ENCODE measurements at places on chromosomes 1 and 21.
A peak's percentile ranks its signal among the peaks of the same experiment; 100 is the strongest.

DNA sequence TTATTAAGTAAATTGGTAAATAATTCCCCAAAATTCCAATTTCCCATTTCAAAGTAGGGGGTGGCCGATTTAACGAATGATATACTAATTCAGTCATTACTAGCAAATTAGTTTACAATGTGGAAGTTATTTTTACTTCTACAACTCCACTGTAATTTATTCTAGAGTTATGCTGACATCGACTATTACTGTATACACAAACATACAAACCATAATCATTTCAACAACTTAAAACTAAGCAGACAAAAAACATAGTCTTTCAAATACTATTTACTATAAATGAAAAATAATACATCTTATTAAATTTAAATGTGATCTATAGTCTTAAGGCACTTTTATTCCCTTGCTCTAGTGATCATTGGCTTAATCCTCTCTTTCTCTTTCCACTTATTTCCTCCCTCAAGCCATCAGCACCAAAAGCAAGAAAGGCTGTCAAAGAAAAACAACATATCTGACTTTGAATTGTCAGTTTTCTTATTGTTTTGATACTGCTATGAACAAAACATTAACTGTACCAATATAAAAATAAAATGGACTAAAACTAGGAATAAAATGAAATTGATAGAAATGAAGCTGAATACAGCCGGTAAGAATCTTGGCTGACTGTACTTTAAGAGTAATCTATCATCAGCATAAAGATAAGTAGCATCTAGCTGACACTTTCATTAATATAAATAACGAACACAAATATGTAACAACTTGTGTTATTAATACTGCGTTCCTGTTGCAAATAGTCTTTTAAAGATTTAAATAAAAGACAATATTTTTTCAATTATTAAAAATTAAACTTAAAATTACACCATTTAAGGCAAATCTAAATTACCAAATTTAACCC, 4.1 kb downstream of the CDC42BPA start:
- DNase-seq = no peak

- DNase-seq = no peak
These were observed 151.8 kb upstream of the ST6GALNAC5 start for GRCh38 chr1:76715474-76715873.

DNA sequence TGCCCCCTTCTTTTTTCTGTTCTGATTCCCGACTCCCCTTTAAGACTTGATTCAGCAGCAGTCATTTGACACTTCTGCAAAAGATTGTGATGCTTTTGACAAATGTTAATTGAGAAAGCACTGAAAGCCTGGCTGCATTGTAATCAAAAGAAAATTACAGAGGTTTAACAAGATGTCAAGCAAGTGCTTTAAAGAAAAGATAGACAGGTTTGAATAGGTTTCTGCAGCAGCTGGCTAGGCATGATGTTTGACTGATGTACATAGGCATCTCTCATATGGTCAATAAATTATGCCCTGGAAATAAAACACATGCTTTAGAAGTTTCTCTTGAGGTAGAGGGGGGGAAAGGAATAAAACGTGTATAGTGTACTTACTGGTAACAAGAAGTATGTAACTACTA, 147.8 kb downstream of the ADGRL2 start:
- DNase-seq = no peak

DNA sequence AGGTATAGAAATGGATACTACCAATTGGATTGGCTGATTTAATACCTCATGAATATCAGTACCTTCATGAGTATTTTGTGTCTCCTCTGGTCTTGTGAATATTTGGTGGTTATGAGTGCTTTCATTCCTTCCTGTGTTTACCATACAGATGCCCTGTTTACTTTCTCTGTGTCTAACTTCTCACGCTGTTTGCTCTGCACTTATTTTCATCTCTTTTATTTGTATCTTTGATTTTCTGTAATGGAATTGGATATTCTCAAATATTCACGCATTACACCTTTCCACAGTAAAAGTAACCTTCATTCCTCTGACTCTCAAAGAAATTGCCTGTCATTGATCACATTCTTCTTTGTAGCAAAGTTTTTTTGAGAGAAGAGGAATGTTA, 16.8 kb downstream of the CNST start:
- DNase-seq = no peak

GRCh38 chr1:64480999-64481772, 11.3 kb downstream of the CACHD1 start:
- no peak for DNase-seq

GRCh38 chr1:32199043-32199716, 1.2 kb upstream of the CCDC28B start:
- DNase-seq = no peak

DNA sequence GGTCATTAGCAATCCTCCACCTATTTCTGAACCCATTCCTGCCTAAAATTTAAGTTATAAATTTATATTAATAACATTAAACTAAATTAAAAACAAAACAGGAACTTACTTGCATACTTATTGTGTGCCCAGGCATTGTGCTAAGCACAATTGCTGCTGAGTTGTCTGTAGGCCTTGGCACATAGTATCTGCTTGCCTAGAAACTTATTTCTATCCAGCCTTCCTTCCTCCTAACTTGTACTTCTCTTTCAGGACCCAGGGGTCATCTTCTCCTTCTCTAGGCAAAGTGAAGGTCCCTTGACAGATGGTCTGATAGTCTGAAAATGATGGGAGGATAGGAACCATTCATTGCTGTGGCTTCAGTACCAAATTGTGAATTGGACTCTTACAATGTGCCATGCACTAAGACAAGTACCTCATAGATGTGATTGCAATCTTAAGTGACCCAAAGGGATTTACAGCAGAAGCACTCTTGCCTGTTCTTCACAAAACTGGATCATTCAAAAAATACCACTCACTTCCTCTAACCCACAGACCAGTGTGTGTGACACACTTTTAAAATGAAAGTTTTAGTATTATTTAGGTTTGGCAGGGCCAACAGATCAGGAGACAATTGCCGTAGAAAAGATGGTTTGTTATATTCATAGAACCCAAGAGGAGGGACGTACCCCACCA, 10.3 kb upstream of the CD101 start:
- no peak for DNase-seq

- no peak for DNase-seq
These were observed 10.8 kb downstream of the SLC37A1 start for GRCh38 chr21:42524341-42525028.

DNA sequence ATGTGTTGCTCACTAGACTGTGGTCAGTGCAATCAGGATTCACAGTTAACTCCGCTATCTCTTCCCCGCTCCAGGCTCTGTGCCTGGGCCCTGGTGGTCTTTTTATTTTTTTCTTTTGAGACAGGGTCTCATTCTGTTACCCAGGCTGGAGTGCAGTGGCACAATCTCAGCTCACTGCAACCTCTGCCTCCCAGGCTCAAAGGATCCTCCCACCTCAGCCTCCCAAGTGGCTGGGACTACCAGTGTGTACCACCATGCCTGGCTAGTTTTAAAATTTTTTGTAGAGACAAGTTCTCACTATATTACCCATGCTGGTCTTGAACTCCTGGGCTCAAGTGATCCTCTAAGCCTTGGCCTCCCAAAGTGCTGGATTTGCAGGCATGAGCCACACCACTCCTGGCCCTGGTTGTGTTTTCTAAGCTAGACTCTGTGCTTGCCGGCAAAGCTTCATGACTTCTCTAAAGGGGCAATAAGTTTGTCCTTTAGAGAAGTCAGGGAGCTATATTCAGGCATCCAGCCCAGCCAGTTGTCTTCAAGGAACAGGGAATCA, 1.4 kb downstream of the RCSD1 start:
- no peak for DNase-seq

- DNase-seq = no peak
These were observed 579.9 kb upstream of the NCAM2 start for GRCh38 chr21:20418353-20418752.

DNA sequence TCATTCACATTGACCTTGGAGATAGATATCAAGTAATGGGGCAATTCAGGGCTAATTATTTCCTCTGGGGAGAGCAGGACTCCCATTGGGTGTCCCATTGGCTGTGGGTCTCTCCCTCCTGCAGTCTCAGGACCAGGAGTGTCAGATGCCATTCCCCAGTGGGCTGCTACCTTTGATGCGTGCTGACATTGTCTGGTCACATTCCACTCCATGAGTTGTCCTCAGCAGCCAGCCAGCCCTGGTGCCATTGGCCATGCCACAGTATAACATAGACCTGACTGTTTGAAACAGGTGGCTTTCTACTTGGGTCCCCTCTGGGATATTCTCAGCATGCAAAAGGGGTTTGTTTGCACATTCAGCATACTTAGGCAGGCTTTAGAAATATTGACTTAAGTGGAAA, 118.5 kb downstream of the MRPS6 start:
- DNase-seq = no peak

GRCh38 chr1:178220094-178220493, 126.2 kb downstream of the RASAL2 start:
- no peak for DNase-seq

GRCh38 chr1:8027748-8028570, 1.9 kb upstream of the ERRFI1 start:
- no peak for DNase-seq

DNA sequence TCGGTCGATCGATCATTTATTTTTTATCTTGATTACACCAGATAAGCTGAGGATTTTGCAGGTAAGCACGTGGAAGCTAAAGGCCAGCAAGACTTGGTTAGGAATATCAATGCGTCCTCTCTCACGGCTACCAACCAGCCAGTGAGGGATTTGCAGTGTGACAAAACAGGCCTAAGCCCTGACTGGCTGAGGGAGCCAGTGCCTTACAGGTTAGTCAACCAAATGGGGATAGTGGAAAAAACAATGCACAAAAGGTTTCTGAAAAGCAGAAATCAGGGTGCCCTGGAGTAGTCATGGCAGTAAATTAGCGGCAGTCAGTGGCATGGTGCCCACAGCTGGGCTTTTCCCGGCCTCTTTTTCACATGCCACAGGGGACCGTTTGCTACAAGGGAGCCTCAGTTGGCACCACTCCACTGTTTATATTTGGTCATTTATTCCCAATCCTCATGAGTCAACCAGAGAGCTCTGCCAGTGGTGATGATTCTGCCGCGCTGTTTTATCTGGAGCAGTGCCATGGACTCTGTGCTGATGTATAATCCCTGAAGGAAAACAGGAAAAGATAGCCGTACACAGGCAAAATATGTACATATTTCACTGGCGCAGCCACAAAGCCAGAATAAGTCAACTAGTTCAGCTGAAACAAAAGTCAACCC, 167.6 kb downstream of the RHOU start:
- no peak for DNase-seq

GRCh38 chr1:20404466-20404865, 81.5 kb downstream of the CAMK2N1 start:
- no peak for DNase-seq

GRCh38 chr1:13407811-13408210, 2.4 kb upstream of the PRAMEF20 start:
- no peak for DNase-seq

DNA sequence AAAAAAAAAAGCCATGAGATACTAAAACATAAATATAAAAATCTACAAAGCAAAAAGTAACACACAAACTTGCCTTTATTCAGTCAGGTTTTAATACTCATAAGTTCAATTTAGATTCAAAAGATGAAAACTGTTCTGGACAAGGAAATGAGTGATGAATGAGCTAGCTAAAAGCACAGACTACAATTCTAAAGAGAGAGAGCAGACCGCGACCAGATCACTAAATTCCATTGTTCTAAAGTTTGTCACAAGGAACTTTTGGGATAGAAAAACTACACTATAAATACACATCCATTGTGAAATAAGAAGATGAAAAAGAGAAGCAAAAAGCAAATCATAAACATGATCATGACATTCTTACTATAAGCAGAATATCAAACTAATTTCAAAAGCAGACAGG, 1.7 kb downstream of the ODF2L start:
- no peak for DNase-seq

- DNase-seq = no peak
These were observed 72.1 kb downstream of the DNM3 start for GRCh38 chr1:171913385-171913784.

DNA sequence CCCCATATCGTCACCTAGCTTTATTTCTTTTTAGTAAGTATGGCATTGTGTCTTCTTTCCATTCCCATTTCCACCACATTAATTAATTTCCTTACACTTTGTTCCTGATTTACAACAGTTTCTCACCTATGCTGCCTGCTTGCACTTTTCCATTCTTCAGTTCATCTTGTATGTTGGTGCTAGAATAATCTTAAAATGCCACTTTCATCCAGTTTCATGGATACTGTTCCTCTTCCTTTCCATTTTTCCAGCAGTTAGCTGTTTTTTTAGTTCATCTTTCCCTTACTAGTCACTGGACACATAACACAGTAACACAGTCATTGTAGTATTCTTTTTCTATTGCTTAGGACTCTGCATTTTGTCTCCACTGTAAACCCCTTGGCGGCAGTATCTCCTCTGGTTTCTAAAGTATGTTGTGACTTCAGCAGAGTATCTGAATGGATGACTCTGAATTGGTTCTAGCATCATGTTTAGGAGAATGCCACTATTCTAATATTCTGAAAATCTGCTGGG, 2.1 kb downstream of the CDC7 start:
- DNase-seq = no peak

- DNase-seq = no peak
These were observed 29.9 kb upstream of the LRRC3 start for GRCh38 chr21:44425307-44425894.

DNA sequence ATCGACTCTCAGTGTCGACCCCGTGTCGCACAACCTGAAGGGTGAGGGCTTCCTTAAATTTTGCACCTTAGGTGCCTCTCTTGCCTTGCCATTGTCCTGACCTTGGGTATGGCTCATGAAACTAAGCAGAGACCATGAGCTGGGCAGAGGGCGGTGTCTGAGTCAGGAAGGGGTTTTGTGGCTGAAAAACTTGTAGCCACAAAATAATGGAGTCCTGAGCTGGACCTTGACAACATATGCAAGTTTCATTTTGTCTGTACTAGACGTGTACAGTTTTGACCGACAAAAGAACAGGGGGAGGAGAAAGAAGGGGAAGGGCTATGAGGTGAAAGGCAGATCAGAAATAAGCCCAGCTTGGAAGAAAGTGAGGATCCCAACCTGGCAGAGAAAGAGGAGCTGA, 8.3 kb upstream of the RUNX1 start:
- DNase-seq = no peak

DNA sequence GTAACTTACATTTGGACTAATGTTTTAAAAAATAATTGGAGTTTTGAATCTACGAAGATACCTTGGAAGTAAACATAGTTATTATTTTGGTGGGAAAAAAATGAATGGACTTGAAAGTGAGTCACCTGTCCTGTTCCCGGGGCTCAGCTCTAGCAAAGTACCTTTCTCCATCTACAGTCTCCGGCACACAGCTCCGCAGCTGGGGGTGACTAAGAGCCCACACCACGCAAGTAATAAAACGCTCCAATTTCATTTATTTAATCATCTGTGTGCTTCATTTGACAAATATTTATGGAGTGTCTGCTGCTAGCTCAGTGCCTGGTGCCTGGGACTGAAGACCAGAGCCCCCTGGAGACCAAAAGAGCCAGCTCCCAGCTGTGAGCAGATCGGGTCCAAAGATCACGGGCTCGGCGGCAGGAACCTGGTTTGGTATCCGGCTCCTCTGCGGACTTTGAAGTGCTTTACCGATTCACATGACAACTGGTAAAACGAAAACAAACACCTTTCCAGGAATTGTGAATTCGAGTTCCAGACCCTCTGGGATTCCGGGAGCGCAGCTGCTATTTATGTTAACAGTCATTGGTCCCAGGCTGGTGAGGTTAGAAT, 1.7 kb upstream of the RIPK4 start:
- peak; percentile 19 for DNase-seq

GRCh38 chr1:9561429-9561828, 22.2 kb downstream of the SLC25A33 start:
- no peak for DNase-seq

Measured in activated naive CD4-positive, alpha-beta T cell treated with Interleukin-2 at 50 U/mL for 16 hours (primary cell).